Activated CD4-positive, alpha-beta T cell treated with anti-CD3 and anti-CD28 coated beads, Interleukin-2, amount 50 U/mL, for 48 hours (primary cell): ENCODE measurements at places on chromosomes 2 and 18.

GRCh38 chr2:233096006-233096405 lies 35.9 kb downstream of the INPP5D start:
- DNase-seq, result no peak

DNA sequence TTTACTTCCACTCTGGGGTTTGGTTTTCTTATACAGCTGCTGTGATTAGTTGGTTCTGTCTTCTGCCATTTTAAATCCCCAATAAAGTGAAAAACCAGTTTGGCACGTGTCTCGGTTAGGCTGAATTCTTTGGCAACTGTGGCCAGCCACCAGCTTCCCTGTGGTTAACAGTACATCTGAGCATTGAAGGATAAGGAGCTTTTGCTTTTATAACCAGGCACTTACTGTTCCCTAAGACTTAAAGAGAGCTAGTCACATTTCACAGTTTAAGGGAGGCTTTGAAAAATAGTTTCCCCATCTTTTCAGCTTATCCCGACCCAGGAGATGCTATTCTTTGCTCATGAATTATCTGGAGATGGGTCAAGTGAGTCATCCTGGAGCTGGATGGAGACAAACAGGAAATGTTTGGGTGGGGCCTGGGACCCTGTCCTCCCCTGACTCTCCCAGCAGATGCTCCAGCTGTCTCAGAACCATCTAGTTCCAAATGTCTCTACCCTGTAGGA lies 57.3 kb upstream of the EML6 start:
- DNase-seq, result no peak

GRCh38 chr2:185628985-185629384 lies 109.6 kb upstream of the FSIP2 start:
- DNase-seq, result peak; percentile 5

DNA sequence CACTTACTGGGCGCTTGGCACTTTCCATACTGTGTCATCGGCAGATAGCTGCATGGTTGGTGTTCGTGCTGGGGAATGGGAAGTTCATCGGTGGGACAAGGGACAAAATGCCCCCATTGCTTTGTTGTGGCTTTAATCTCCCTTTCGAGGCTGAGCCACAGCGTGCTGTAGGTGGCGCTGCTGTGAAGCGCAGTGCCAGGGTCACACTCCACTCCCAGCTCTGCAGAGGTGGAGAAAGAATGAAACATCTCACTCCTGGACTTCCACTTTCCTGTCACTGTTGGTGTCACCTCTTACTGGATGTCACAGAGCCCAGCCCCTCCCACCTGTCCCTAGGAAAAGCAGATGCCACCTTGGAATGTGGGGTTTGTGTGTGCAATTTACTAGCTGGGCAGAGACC lies 8.7 kb downstream of the TYMS start:
- DNase-seq, result no peak

DNA sequence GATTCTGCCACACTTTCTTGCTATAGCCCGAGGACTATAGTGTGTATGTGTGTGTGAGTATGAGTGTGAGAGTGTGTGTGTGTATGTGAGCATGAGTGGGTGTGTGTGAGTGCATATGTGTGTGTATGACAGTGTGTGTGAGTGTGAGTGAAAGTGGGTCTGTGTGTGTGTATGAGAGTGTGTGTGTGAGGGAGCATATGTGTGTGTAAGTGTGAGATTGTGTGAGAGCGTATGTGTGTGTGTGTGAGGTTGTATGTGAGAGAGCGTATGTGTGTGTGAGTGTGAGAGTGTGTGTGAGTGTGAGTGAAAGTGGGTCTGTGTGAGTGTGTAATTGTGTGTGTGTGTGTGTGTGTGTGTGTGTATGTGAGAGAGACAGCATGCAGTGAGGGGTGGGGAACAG lies 89.0 kb upstream of the ACSL3 start:
- no peak for DNase-seq

DNA sequence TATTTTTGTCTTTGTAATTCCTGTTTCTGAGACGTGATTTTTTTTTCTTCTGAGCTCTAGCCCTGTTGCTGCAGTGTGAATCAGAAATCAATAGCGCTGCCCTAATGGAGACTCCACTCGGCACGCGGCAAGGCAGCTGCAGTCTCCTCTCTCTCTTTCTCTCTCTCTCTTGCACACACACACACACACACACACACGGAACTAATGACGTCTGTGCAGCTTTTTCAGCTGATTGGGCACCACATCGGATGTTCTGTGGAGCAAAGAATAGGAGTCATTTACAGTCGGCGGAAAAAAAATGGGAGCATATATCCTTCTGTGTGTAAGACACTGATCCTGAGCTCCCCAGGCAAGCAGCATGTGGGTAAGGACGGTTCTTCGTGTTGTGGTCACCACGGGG lies 2.0 kb upstream of the MYT1L start:
- DNase-seq, result no peak

GRCh38 chr18:79400591-79401381 lies 5.1 kb downstream of the NFATC1 start:
- peak; percentile 63 for DNase-seq

- DNase-seq, result no peak
Measured at GRCh38 chr2:180722551-180723239, 257.7 kb upstream of the UBE2E3 start.
